MV-4-11 (cell line): ENCODE measurements at places on chromosomes 7 and 10.
A peak's percentile ranks its signal among the peaks of the same experiment; 100 is the strongest.

GRCh38 chr7:135175931-135176330, 5.4 kb upstream of the CYREN start:
- no peak for DNase-seq

GRCh38 chr7:1175967-1176851, 16.2 kb upstream of the ZFAND2A start:
- DNase-seq: peak; percentile 70

DNA sequence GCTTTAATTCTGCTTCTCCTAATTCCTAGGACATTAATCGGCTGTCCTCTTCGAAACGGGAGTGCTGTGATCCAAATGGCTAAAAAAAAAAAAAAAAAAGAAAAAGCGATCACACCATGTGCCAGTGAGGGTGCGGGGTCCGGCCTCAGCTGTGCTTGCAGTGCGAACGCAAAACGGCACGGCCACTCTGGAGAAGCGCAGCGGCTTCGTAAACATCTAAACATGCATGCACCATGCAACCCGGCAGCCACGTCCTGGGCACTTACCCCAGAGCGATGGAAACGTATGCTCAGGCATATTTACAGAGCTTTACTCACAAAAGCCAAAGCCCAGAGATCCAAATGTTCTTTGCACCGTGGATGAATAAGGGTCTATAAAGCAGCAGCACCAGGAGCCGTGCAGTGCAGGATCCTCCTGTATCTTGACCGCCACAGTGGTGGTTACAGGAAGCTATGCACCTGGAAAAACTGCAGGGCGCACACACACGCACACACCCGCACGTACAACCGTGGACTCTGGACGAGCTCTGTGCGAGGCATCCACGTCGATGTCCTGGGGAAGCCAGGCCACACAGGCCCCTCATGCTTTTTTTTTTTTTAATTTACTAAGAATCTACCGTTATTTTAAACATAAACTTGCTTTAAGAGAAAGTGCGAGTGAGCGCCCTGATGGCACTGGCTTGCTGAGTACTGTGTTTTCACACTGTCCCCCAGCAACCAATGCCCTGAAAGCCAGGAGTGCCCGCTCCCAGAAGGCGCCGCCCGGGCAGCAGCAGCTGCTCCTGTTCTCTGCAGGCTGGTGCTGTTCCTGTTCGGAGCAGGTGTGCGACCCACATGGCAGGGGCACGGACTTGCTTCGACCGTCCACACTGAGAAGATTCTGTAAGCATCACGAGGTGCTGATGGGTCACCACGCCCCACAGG, 25.0 kb downstream of the GPER1 start:
- no peak for DNase-seq

DNA sequence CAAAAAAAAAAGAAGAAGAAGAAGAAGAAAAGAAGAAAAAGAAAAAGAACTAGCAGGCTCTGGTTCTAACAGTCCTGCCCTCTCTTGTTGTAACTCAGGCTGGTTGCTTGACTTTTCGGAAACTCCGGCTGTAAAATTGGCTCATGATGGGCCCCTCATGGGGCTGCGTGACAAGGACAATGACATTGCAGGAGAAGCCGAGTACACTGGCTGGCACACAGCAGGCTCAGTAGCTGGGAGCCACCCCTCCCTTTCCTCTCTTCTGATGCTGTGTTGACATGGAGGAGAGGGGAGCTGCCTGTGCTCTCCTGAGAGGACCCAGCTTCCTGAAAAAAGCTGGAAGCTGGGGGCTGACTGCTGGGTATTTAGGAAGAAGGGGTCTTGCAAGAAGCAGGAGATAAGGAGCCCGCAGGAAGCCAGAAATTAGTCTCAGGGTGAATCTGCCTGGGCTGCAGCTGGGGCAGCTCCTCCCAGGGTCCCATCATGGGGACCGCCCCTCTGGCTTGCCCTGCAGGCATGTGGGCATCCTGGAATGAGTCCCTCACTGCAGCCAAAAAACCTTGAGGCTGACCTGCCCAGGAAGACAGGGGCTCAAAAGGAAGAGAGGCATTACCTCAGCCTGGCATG, 14.6 kb upstream of the GPR26 start:
- no peak for DNase-seq

GRCh38 chr10:29353887-29354561, 65.2 kb downstream of the LYZL1 start:
- no peak for DNase-seq

DNA sequence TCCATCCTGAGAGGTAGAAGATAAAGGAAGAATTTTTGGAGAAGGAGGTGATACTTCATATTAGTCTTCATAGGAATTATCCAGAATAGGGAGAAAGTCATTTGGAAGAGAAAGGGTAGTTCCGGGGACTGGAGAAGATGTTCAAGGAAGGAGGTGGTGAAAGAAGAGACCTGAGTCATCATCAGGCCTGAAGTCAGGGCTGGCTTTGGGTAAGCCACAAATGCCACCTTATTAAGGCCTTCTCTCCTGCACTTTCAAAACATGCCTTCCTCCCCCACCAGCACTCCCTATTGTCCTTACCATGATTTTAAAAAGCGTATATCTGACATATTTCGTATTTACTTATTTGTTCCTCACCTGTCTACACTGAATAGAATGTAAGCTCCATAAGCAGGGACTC, 112.2 kb upstream of the LRGUK start:
- DNase-seq: no peak

GRCh38 chr7:38360776-38361175, 87.3 kb upstream of the TARP start:
- DNase-seq: no peak

DNA sequence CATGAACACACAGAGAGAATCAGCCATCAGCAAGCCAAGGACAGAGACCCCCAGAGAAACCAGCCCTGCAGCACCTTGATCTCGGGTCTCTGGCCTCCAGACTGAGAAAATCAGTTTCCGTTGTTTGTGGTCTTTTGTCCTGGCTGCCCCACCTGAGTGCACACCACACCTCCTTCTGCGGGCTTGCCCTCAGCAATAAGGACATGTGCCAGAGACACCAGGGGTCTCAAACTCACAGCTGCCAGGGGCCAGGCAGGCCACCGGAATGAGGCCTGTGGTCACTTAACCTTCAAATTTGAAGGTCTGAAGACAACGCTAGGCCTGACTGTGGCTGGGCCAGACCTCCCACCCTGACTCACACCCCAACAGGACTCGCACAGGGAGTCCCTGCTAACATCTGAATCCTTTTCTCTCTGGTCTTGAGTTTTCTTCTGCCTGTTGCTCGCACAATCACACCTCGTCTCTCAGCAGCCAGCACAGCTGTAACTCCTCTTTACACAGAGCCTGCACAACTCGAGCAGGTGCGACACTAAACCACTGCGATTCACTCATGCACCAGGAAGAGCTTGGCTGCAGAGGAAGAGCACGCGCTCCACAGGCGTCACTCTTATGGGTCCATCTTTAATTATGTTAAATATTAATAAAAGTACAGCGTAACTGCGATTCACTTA, 86.2 kb downstream of the CHST15 start:
- DNase-seq: no peak

DNA sequence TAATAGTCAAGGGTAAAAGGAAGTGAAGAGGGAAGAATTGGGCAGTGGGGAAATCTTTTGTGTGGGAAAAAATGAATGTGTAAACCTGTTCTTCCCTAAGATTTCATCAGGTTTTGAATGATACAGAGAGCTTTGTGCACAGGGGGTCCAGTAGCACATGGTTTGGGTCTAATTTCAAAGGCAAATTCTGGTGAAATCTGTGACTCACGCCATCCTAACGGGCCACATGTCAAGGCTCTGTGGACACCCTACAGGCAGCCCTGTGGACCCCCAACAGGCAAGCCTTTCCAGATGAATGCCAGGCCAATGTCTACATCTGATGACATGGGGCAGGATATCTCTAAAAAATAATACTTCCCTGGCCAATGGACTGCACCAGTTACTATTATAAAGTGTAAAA, 309.8 kb downstream of the PARD3 start:
- no peak for DNase-seq

DNA sequence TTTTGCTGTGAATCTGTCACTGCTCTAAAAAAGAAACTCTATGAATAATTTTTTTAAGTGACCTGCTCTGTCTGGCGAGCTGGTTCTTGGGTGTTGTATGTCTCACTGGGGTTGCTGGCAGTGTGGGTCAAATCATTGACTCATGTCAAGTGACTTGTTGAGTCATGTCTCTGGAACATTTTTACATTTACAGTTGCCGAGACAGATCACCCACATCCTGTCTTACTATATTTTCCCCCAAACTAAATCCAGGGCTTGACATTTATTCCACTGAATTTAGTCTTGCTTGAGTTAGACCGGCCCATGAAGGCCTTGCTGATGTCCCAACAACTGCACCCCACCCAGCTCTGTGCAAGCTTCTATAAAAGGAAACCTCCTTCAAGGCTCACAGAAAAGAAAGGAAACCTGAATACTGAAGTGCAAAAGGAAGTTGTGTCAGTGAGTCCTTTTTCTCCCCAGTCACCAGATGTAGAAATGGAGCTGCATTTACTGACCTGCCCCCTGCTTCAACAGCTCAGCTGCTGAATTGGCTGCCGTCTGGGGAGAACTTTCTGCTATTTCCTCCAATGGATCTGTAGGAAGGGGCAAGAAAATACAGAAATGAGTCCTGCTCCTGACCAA, 290.3 kb downstream of the TNS3 start:
- peak; percentile 99 for DNase-seq

- DNase-seq: no peak
Measured at GRCh38 chr10:78849731-78850130, 219.0 kb upstream of the ZMIZ1 start.

DNA sequence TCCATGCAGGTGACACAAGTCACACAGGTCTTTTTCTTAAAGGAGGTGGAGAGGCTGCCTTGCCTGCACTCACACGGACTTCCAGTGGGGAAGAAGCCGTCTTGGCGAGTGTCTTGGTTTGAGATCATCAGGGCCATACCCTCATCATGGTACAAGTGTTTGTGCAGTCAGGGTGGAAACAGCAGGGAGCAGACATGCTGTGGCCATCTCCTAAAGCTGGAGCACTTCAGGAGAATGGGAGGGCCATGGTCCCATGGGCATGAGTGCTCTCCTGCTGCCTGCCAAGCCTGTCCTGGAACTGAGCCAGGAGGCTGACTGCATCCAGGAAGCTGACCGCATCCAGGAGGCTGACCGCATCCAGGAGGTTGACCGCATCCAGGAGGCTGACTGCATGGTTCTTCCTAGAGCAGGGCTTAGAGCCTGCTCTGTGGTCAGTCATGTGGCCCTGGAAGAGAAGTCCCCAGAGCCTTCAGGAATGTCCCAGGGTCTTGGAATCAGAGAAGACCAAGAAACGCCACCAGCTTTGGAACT, 98.4 kb downstream of the ADARB2 start:
- no peak for DNase-seq

DNA sequence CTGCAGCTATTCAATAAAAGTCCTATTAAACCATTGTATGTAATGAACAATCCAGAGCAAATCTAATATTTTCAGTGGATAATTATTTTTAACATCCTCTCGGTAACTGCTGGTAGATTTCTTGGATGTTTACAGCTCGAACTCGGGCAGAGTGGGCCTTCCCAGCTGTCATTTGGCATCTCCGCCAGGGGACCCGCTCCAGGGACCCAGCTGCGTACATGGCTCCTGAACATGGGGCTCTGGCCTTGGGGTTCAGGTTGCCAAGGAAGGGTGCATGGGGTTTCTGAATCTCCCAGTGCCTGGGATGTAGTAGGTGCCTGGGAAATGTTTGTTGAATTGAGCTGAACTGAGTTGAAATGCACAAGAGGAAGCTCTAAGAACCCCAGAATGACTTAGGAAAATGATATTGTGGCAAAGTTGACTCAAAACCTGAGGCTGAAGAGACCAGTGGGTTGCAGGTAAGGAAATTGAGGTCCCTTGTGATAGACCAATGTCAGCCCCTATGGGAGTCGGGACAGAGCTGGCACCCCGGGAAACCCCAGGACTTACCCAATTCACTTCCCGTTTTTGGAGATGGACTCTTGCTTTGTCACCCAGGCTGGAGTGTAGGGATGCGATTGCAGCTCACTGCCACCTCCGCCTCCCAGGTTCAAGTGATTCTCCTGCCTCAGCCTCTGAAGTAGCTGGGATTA, 228.4 kb downstream of the CUX1 start:
- DNase-seq: peak; percentile 32

DNA sequence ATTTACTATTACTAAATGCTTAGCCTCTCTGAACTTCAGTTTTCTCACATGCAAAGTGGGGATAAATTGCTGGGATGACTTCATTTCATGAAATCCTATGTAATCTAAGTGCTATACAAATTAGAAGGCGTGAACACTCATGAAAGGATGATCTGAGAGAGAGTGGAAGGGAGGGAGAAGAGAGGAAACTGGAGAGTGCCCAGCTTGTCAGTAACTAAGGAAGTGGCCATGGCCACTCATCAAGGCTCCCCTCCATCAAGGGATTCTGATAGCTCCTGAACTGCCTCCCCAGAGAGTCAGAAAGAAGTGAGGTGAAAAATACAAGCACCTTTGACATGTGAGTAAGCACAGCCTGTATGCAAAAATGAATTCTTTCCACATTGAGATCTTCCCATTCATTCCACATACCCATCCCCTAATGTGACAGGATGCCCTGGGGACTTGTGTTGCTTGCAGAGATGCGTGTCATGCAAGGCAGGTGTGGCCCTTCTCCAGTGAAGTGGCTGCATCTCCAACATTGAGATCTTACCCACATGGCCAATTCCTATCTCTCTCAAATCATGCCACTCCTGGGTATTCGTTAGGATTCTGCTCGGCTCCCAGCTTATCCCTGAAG, 76.5 kb upstream of the ITPRID1 start:
- DNase-seq: no peak

DNA sequence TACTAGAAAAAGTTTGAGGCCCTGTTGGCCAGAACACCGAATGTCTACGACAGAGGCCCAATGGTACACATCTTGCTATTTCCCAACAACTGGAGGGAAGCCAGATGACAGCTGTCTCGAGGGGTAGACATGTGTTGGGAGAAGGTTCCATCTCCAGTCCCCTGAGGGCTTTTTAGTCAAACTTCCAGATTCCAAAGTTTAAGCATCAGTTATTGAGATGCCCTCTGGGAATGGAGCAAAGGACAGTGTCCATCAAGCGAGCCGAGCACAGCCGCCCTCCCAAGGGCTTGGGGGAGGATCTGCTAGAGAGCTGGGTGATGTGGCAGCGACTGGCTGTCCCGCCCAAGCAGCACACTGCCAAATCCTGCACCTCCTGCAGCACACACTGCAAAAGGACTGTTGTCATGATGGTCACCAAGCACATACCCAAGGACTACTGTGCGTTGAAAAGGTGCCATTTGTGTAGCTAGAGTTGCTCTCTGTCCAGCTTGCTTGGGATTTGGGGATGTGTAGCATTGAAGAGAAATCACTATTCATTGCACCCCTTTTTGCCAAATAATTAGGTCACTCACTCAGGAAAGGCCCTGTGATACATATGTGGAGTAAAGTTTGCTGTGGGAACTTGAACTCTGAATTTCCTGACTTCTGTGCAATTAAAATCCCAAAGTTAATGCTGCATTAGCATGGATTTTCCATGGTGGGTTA, 164.6 kb downstream of the TRIL start:
- no peak for DNase-seq

GRCh38 chr7:27112955-27113949, 10.8 kb upstream of the HOXA2 start:
- no peak for DNase-seq

DNA sequence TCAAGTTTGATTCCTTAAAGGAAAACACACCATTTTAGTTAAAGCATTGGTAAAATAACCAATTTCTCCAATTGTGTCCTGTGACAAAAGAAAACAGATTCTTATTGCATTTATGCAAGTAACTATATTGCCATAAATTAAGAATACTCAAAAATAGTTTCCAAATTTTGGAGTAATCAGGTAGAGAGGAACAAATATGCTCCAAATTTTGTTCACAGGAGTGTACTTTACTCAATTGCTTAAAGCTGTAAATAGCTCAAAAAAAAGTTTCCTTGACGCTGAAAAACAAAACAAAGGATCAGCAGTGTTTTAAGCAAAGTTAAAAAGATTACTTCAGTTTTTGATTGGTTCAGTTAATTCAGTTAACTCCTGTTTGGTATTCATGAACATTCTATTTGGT, 52.2 kb upstream of the INHBA start:
- DNase-seq: peak; percentile 47
